ENCODE measurements at places on chromosomes 4 and X.

- no peak for DNase-seq
These were observed 61.1 kb upstream of the RBMX start for GRCh38 chrX:136941396-136942337.

GRCh38 chr4:138639018-138639741 lies 376.4 kb upstream of the NOCT start:
- DNase-seq: no peak

GRCh38 chr4:153296040-153296823 lies 48.3 kb upstream of the MND1 start:
- DNase-seq: no peak

DNA sequence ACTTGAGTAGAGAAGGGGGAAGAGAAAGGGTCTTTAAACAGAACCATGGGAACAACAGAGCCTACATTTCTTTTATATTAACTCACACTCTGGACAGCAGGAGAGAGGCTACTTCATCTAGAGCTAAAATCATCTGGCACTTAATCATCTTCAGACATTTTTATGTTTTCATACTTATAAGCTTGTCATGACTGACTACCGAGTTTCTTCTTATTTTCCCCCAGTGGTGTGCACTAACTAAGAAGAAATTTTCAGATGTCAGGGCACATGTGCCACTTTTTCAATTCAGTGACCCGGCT lies 11.8 kb upstream of the RTL5 start:
- no peak for DNase-seq

Data from Kasumi-1 (cell line).